ENCODE measurements at places on chromosomes 6 and 20.

DNA sequence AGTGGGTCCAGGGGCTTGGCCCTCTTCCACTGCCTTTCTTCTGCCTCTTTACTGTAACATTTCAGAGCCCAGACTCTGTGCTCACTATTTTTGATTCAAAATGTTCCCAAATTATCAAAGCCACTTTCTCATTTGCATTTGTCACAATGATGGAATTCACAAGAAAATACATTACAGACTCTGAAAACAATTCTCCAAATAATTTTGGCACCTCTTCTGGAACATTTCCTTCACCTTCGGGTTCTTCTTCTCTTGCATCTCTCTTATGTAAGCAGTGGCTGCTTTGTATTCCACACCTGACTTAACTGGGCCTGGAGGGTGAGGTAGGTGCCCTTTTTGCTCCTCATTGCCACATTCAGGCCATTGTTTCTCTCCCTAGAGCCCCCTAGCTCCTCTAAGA lies 30.0 kb downstream of the ZNF184 start:
- DNase-seq = no peak

- no peak for DNase-seq
These were observed 18.1 kb upstream of the ZBP1 start for GRCh38 chr20:57638173-57638894.

- no peak for DNase-seq
These were observed 106.1 kb downstream of the CEBPB start for GRCh38 chr20:50296450-50297375.

- no peak for DNase-seq
These were observed 73.1 kb downstream of the QKI start for GRCh38 chr6:163487606-163488005.

- DNase-seq = no peak
These were observed 94.0 kb downstream of the SLC22A3 start for GRCh38 chr6:160442151-160442550.

- no peak for DNase-seq
These were observed 29.0 kb upstream of the SCUBE3 start for GRCh38 chr6:35184580-35185301.

- DNase-seq = no peak
These were observed 958.8 kb downstream of the TFAP2A start for GRCh38 chr6:9455864-9456658.

DNA sequence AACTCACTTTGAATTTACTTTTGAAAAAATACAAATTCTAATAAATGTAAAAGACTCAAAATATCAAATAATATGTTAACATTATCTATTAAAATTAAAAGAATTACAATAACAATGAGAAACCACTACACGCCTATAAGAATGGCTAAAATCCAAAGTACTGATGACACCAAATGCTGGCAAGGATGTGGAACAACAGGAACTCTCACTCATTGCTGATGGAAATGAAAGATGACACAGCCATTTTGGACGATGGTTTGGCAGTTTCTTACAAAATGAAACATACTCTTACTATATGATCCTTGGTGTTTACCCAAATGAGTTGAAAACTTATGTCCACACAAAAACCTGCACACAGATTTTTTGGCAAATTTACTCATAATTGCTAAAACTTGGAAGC lies 15.6 kb upstream of the STX11 start:
- DNase-seq = no peak

- no peak for DNase-seq
These were observed 28.5 kb downstream of the BACH2 start for GRCh38 chr6:90268178-90268577.

DNA sequence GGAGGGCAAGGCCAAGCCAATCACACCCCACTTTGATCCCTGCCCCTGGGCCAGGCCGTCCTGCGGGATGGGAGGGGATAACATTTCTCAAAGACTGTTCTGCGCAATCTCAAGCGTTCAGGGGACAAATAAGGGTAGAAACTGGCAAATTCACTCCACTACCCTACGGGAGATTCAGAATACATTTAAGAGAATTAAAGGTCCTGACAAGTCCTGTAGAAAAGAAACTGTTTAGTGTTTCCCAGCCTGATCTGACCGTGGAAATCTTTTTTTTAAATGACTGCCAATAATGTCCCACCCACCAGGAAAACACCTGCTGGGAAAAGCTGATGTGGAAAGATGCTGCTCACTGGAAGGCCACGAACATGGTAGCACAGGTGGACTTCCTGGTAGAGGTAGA lies 140.6 kb upstream of the RNF24 start:
- no peak for DNase-seq

DNA sequence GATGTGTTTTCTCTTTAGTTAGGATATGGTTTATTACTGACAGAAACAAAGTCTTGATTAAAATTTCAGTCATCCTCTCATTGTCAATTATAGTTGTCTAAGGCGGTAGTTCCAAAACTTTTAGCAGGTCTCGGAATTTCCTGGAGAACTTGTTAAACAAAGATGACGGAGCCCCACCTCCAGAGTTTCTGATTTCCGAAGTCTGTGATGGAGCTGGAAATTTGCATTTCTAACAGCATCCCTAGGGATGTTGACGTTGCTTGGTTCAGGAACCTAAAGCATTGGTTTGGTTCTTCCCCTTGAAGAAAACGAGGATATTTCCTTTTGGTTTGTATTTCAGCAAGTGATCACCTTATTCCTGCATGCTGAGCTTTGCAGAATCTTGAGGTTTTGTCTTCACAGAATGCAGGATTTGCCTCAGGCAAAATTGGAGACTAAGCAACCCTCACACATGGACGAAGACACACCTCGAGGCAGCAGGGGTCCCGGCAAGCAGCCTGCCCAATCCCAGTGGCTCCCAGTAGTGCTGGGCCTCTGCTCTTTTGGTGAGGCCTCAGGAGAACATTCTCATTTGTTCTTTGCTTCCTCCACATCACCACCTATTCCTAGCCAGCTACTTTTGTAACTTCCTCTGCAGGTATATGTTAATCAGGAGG lies 187.1 kb upstream of the PHACTR1 start:
- no peak for DNase-seq

DNA sequence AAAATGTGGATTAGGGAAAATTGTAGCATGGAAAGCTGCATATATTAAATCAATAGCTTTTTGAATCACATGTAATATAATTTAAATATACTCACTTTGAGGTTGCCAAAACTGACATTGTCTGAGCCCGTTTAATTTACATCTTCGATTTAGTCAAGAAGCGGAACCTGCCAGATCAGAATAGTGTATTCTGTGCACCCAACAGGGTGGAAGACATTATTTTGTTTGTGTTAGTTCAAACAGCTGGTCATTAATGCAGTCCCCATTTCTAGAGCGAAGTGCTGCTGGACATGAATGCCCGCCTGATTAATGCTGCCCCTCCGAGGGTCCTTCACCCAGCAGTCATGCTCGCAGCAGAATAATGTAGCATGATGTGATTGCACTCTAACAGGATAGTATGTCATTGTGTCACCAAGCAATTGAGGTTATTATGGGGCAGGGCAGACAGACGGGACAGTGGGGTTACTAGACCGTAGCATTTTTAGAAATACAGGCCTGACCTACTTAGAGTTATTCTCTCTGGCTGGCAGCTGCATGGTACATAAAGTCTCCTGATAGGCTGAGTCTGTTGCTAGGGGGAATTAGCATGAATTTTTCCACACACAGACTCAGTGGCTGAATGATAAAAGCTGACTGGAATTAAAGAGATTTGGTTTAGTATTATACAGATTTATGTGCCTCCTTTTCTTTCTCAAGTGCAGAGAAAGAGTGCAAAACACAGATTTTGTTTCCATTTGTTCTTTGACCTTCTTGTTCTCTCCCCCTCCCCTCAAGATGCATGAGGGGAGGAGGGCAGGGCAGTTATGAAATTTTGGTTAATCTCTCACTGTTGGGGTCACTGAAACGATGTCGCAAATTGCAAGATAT lies 147.1 kb downstream of the PRL start:
- DNase-seq = no peak

DNA sequence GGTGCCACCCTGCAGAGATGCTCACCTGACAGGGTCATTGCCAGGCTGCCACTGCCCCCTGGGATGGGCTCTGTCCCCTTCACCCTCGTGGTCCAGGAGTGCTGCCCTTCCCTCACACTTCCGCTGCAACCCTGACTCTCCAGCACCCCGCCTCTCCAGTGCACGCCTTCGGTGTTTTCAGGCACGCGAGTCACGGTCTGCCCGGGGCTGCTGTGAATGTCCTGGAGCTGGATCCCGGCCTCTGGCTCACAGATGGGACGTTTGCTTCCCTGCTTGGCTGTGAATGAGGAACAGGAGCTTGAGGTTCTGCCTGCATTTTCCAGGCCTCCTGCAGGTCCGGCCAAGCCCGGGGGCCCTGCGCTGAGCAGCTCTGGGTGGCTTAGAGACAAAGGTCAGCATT lies 343.4 kb downstream of the SMOC2 start:
- no peak for DNase-seq

DNA sequence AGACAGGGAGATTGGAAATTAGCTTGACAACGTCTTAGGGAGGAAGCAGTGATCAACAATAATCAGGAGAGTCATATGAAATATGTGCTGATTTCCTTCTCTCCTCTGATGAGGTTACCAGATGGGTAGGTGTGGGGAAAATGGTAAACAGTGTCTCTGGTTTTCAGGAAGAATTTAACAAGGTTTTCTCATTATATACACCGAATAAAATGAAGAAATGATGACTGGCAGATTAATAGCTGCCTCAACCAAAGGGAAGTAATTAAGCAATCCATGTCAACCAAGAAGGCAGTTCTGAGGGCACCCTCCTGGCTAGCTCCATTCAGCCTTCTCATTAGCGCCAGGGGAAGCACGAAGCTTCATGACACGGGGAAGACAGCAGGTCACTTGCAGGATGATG lies 12.7 kb upstream of the RAMACL start:
- no peak for DNase-seq

- no peak for DNase-seq
These were observed 1230.3 kb upstream of the CITED2 start for GRCh38 chr6:140604786-140605185.

DNA sequence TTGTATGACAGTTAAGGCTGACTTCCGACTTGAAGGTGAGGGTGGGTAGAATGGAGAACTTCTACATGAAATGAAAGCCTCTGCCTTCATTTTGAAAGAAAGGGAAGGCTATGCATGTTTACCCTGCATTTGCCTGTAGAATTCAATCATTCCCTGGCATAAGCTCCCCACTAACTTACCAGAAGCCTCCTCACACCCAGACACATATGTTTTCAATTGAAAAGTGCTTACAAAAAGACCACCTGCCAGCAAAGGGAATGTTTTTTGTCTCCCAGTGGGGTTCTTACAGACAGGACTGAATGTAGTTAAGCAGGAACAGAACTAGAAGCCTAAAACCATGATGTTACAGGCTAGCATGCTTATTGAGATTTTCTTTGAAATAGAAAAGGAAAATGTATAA lies 392.1 kb upstream of the HSF2 start:
- DNase-seq = no peak

- no peak for DNase-seq
These were observed 242.6 kb upstream of the SOX4 start for GRCh38 chr6:21350926-21351325.

- no peak for DNase-seq
These were observed 282.8 kb downstream of the TFAP2C start for GRCh38 chr20:56911946-56912345.

- no peak for DNase-seq
These were observed 6.9 kb downstream of the SESN1 start for GRCh38 chr6:109087661-109088264.

GRCh38 chr20:62665826-62666735 lies 23.8 kb downstream of the SLCO4A1 start:
- no peak for DNase-seq

DNA sequence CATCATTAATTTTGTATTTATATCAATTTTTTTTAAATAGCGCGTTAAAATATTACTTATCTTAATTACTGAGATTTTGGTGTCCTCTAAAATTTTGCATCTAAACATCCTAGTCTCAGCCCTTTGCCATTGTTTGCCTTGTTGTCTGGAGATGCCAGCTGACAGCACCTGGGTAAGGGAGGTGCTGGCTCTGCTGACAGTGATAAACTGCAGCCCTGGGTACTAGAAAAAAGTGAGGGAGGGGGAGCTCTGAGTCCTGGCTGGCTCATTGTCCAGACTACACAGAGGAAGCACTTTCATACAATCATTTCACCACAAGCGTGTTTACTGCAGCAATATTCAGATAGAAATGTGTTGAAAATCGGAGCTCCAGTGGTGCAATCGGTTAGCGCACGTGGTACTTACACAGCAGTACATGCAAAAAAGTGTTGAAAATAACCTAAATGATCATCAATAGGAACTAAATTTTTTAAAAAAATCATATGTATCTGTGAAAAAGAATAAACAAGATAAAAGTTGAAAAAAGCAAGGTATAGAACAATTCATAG lies 18.5 kb upstream of the UBR2 start:
- no peak for DNase-seq

GRCh38 chr6:170062209-170062914 lies 228.5 kb downstream of the DLL1 start:
- no peak for DNase-seq

GRCh38 chr6:34630040-34630439 lies 66.5 kb downstream of the ILRUN start:
- no peak for DNase-seq

DNA sequence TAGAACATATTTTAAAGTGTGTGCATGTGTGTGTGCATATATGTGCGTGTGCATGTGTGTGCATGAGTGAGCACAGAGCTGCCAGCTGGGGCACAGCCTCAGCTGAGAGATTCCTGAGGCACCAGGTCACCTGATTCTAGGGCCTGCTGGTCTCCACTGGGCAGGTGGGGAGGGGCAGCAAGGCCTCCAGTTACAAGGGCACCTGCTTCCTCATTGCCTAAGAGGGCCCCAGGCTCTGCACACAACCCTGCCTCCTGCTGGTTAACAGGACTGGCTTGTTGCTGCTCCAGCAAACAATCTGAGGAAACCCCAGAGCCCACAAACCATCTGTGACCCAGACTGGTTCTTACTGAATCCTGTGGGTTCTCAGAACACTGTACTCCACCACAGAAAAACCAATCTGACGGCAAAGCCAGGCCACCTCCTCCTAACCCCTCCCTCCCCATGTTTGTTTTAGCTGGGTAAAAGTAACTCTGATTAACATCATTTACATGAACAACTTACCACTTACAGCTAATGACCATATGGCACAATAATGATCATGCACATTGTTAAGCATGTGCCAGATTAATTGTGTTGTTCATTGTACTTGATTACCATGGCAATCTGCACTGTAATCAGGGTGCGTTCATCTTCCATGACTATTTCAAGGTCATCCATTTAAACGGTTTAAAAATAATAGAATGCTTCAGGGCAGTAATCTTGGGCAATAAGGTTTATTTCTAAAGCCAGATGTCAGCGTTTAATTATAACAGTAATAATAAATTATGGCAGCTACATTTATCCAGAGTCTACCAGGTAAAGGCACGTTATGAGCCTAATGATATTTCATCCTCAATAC lies 23.1 kb upstream of the UBE2J1 start:
- peak; percentile 79 for DNase-seq

GRCh38 chr6:35059596-35060345 lies 81.4 kb downstream of the TCP11 start:
- no peak for DNase-seq

GRCh38 chr6:53646606-53647005 lies 18.9 kb downstream of the KLHL31 start:
- DNase-seq = no peak

GRCh38 chr6:25257686-25258348 lies 21.4 kb upstream of the CARMIL1 start:
- no peak for DNase-seq
